ENCODE measurements at places on chromosomes 3 and 15.
A peak's percentile ranks its signal among the peaks of the same experiment; 100 is the strongest.

- no peak for DNase-seq
Measured at GRCh38 chr3:122232485-122232884, 49.0 kb downstream of the CASR start.

DNA sequence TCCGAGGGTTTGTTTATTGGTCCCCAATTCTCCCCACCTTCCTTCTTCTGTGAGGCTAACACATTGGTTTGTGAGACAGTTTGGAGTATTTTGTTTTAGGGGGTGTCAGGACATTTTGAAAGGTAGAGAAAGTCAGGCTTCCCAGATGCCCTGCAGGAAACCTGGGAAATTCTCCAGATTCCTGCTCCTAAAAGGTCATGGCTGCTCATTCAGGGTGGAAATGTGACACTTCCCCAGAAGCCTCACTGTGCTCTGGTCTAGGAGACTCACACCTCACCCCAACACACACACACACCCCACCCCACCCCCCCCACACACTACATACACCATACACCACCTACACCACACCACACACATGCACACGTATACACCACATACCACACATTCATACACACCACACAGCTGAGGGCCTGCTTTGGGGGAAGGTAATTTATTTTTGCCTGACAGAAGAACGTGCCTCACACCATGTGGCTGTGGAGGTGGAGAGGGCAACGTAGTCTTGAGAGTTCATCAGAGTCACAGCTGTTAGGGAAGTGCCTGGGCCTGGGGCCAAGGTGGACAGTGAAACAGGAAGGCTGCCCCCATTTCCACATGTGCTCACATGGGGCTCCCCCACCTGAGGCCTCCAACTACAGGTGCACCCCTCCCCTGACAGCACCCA is 40.4 kb upstream of the LIMD1 start:
- DNase-seq = no peak

DNA sequence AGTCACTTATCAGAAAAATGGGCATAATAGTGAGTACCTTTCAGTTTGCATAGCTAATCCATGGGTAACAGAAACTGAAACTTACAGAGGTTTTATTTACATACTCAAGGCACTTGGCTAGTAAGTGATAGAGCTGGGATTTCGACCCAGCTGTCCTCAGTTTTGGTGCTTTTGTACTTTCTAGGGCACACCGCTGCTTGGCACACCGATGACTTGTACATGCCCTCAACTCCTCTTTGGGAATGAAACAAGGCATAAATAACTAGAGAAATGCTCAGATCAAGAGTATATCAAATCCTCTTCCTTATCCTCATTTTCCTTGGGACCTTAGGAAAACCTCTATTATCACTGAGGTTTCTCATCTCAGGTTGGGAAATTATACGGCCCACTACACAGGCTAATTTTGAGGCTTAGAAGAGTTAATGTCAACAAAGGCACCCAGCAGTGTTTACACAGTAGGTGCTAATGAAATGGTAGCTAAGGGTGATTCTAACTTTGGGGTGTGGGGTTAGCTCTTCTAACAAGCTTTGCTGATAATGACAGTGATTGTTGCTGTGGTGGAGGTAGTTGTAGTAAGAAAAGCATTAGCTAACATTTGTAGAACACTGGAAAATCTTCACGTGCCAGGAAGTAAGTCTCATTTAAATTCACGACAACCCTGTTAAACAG is 20.3 kb upstream of the DGKG start:
- DNase-seq = no peak

- no peak for DNase-seq
Measured at GRCh38 chr3:99845999-99846398, 28.3 kb downstream of the CMSS1 start.

DNA sequence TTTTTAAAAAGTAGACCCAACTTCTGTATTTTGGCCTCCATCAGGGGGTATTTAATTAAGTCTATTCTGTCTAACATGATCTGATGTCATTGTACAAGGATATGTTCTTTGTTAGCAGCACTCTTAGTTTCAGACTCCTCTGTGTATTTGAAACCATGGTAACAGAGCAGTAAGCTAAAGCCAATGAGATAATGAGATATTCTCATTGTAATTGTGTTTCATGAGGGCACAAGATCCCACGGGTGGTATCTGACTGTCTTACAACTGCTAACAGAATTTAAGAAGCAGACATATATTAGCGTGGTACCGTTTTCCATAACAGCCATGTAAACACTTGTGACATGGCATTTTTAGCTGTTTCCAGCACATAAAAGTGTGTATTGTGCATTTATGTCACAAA is 251.2 kb upstream of the VEPH1 start:
- DNase-seq = no peak

- no peak for DNase-seq
Measured at GRCh38 chr3:187024536-187025226, 94.4 kb downstream of the ST6GAL1 start.

DNA sequence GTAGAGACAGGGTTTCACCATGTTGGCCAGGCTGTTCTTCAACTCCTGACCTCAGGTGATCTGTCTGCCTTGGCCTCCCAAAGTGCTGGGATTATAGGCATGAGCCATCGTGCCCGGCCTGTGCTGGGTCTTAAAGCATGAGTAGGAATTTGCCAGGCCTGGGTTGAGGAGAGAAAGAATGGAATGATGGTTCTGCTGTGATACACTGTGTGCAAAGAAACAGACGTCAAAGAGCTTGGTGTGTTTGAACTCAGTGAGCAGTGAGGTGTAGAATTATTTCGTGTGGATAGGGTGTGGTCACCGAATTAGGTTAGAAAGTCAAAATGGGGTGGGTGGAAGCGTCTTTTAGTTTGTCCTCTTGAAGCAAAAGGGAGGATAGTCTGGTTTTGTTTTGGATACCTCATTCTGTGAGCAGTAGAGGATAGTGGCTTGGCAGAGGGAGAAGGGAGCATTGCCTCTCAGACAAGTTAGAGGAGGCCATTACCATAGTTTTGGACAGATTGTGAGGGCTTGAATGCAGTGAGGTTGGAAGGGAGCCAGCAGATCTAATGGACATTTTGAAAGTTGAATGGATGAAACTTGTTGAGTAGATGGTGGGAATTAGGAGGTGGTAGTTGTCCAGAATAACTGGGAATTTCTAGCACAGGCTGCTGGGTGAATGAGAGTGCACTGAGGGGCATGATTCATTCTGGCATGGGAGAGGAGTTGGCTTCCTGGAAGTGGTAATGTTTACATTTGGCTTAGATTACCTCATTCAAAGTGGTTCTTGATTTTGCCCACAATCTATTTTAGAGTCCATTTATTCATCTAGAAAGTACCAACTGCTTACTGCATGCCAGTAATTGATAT is 27.2 kb downstream of the AKAP13 start:
- no peak for DNase-seq

DNA sequence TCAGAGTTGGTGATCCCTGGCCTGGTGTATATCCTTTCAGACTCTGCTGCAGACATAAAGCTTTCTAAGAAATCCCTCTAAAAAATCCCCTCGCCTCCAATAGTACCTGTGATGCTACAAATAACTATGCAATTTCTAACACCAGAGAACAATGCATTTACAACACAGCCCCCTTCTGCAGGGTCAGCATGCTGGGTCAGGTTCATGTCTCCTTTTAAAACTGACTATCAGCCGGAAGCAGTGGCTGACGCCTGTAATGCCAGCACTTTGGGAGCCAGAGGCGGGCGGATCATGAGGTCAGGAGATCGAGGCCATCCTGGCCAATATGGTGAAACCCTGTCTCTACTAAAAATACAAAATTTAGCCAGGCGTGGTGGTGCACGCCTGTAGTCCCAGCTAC is 77.0 kb upstream of the SPATA12 start:
- no peak for DNase-seq

DNA sequence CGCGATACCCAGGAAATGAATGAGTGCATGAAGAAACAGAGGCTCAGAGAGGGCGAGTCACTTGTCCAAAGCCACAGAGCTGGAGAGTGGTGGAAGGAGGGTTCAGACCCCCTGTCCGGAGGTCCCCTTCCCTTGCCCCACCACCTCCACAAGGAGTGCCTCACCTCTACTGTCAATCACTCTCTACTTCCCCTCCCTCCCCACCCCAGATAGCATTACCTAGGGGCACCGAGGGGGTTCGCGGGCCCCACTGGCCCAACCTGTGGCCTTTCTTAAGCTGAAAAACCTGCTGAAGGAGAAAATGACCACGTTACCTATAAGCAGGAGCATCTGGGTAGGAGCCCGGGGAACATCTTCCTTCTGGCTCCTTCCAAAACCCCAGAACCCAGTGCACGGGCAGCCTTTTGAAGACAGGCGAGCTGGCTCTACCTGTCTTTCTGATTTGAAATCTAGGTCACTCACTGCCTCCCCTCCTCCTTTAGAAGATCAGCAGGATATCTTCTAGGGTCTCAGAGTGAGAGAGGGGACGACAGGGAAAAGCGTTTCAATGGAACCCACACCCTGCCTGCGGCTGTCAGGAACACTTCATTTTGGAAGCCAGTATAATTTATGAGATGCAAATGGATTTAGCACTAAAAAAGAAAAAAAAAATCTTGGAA is 89.9 kb upstream of the MEF2A start:
- no peak for DNase-seq

- DNase-seq = no peak
Measured at GRCh38 chr3:84881288-84881687, 77.5 kb upstream of the CADM2 start.

DNA sequence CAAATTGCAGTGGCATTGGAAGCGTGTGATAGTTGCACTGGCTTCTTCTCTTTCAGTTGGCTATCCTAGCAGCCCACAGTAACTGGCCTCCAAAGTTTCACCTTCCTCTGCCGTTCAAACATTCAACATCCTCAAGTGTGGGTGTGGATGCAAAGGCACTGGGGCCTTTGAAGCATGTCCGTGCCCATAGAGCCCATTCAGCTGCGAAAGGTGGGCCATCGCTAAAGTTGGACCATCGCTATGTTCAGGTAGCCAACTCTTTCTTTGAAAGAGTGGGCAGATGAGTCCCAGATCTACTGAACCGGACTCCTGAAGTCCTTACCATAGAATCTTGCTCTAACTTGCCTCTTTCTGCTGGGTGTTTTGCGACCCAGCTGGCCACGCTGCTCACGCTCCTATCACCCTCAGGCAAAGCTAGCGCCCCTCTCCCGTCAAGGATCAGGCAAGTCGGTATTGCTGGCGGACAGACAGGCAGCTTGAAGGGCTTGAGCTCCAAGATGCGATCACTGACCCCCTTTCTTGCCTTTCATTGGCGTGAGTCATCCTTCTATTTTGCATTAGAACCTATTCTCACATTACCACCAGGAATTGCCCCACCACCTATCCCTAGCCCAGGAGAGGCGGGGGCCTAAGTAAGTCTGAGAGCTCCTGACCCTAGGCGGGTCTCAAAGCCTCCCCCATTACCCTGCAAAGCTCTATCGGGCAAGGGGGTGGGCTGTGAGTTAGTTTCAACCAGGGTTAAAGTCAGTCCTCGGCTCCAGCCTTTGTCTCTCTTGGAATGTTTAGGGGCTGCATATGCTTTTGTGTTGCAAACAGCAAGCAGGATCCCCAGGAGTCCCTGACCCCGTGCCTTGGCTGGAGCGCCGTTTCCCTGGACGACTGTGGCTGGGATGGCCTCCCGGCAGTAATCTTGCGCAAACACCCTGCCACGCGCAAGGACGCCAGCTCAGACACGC is 28.7 kb downstream of the ZIC4 start:
- no peak for DNase-seq

- no peak for DNase-seq
Measured at GRCh38 chr3:45509038-45509767, 85.3 kb upstream of the LIMD1 start.

DNA sequence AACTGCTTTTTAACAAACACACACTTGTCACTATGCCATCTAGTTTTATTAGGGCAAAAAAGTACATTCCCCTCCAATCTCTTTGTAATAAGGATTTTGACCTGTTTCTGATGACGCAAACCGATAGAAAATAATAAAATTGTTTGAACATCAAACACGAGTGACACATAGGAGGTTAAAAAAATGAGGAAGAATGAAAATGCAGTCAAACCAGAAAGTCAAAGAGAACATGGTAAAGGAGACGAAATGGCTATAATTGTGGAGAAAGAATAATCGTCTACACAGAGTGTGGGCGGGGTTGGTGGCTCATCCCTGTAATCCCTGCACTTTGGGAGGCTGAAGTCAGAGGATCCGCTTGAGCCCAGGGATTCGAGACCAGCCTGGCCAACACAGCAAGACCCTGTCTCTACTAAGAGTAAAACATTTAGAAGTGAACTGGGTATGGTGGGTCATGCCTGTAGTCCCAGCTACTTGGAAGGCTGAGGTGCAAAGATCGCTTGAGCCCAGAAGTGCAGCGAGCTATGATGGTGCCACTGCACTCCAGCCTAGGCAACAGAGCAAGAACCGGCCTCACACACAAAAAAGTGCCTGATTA is 83.2 kb downstream of the MEIS2 start:
- DNase-seq = no peak

DNA sequence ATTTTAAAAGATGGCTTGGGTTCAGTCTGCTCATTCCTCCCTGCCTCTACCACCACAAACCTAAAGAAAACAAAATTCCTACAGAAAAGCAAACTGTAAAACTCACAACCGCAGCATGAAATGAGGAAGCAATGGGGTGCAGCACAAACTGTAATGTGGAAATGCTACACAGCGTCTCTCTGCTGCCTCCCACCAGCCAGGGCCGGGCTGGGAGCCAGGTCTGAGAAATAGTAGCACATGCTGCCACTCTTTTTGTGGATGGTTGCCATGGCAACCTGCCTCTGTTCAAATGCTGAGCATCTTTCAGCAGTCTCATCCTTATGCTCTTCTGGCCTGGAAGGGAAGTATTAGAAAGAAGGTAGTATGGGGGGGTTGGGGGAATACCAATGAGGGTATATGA is 55.4 kb downstream of the EOMES start:
- no peak for DNase-seq

GRCh38 chr3:25576831-25577454 is 87.8 kb downstream of the TOP2B start:
- no peak for DNase-seq

DNA sequence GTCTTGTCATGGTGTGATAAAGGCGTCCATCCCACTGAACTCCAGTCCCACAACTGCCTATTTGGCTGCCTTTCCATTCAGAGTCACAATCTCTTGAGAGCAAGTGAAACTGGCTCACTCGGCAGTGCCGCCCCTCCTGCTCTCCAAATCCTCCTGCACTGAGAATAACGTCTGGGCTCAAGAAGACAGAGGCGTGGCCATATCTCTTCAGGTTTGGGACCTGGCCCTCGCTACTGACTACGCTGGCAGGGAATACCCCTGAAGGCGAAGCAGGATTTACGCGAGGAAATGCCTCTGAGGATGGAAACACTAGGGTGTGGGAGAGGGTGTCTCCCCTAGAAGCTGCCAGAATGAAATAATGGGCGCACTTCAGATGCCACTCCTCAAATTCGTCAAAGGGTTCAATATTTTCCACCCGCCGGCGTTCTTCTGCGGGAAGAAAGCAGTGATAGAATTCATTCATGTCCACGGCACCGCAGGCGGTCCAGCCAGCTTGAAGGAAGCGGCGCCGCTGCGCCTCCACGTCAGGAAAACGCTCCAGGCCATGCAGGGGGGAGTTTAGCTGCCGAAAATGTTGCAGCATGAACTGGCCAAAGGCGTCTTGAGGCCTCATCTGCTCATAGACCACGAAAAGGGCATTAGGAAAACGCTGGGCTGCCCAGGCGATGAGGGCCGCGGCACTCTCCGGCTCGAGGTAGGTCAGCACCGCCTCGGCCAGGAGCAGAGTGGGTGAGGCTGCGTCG is 985 bp downstream of the LCMT2 start:
- DNase-seq = peak; percentile 0

GRCh38 chr3:188471723-188472122 is 317.8 kb downstream of the LPP start:
- DNase-seq = no peak

GRCh38 chr15:63979262-63979793 is 67.0 kb downstream of the DAPK2 start:
- DNase-seq = no peak

- DNase-seq = no peak
Measured at GRCh38 chr3:141373768-141374526, 5.6 kb downstream of the ZBTB38 start.

- no peak for DNase-seq
Measured at GRCh38 chr15:25053000-25053815, 98.4 kb downstream of the SNRPN start.
